ENCODE measurements at places on chromosomes 6 and 20.

DNA sequence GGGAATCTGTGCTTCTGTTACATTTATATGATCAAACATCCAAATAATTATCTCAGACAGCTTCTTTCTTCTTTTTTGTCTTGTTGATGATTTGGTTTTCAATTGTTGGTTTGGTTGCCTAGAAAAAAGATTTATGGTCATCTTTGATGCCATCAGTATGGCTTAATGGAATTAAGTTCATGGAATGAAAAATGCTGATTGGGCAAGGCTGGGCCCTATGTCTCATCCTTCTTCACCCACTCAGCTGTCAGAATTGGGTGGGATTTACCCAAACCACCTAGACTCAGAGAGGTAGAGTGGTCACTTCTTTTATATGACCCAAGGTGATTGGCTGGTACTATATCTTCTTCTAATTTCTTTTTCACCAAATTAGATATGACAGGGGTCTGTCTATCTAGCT lies 258.3 kb downstream of the DOK5 start:
- no peak for DNase-seq

- DNase-seq, result no peak
Measured at GRCh38 chr6:37347670-37348111, 6.1 kb upstream of the RNF8 start.

GRCh38 chr6:122615409-122615808 lies 5.2 kb downstream of the PKIB start:
- no peak for DNase-seq

GRCh38 chr6:37653933-37654565 lies 43.6 kb downstream of the MDGA1 start:
- DNase-seq, result peak; percentile 78

DNA sequence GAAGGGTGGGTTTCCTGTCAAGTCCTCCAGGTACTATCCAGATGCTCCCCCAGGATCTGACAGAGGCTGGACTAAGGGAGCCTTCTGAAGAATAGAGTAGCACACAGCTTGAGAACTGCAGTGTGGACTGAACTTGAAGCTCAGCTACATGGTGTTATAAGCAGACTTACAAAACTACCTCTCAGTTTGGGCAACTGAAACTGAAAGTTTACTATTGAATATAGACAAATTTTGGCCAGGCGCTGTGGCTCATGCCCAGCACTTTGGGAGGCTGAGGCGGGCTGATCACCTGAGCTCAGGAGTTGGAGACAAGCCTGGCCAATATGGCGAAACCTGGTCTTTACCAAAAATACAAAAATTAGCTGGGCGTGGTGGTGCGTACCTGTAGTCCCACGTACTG lies 348.5 kb downstream of the PLCB1 start:
- DNase-seq, result no peak

GRCh38 chr6:15491255-15491985 lies 171.4 kb downstream of the DTNBP1 start:
- peak; percentile 51 for DNase-seq

DNA sequence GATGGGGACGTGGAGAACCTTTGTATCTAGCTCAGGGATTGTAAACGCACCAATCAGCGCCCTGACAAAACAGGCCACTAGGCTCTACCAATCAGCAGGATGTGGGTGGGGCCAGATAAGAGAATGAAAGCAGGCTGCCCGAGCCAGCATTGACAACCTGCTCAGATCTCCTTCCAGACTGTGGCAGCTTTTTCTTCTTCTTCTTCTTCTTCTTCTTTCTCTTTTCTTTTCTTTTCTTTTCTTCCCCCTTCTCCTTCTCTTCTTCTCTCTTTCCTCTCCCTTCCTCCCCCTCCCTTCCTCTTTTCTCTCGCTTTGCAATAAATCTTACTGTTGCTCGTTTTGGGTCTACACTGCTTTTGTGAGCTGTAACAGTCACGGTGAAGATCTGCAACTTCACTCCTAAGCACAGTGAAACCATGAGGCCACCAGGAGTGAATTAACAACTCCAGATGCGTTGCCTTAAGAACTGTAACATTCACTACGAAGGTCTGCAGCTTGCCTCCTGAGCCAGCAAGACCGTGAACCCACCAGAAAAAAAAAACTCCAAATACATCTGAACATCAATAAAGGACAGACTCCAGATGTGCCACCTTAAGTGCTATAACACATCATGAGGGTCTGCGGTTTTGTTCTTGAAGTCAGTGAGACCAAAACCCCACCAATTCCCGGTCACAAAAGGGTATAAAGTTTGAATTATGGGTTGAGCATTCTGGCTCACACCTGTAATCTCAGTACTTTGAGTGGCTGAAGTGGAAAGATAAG lies 19.6 kb upstream of the SERPINB1 start:
- DNase-seq, result peak; percentile 47

DNA sequence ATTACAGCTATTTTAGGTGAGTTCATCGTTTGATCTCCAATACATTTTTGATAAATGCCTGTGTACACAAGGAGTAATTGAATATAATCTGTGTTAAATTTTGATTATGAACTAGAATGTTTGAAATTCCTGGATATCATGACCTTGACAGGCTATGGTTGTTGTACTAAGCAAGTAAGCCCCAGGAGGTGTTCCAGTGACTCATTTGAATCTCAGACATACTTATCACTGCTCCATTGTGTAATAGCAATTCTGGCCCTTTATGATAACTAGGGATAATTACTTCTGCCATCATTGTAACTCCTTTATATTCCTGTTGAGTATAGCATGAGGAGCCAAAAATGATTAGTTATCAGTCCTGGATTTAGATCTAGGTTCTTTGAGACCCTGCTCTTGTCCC lies 1424.6 kb upstream of the ADGRB3 start:
- DNase-seq, result no peak

- no peak for DNase-seq
Measured at GRCh38 chr6:167712731-167713475, 113.8 kb upstream of the AFDN start.

DNA sequence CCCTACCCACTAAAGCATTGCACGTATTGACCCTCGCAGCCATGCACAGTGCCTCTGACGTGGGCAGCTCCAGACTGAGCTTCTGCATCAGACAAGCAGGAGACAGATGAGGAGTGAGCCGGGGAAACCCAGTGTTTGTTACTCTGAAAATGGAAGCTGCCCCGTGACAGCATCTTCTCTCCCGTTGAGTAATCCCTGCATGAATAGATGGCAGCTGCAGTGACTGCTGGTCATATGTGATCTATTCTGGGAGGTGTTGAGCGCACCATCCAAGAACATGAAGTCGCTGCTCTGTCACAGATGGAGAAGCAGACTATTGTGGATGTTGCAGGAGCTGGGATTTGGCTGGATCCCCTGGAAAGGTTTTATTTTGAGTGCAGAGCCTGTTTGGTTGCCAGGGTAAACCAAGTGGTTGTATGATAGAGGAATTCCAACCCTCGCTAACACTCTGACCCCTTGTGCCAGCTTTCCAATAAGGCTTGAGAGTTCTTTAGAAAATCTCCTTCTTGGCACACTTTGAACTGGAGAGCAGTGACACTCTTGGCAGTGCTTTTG lies 242.2 kb downstream of the NRN1 start:
- DNase-seq, result no peak

DNA sequence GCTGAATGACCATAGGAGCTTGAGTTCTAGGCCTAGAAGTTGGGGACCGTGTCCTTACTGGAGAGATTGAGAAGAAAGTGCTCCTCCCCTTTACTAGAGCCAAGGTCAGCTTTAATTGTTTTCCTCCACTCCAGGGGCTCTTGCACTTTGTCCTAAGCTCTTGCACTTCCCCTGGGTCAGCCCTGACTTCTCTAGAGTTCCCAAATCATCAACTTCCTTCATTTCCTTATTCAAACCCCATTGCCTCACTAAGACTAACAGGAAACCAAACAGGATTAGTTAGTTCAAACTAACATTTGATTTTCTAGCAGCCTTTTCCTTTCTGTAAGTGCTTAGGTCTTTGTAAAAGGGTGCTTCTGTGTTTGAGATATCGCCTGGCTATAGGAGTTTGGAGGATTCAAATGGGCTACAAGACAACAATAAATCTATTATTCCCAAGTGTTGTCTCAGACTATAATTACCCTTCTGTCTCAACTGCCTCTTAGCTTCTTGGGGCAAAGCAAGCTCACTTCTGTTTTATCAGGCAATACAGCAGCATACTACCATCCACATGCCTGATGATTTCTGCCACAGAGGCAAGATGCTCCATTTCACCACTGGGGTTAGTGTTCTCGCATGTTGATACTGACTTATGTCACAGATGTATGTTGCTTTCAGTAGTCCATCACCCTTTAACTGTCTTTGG lies 12.8 kb upstream of the DTNBP1 start:
- DNase-seq, result peak; percentile 81

DNA sequence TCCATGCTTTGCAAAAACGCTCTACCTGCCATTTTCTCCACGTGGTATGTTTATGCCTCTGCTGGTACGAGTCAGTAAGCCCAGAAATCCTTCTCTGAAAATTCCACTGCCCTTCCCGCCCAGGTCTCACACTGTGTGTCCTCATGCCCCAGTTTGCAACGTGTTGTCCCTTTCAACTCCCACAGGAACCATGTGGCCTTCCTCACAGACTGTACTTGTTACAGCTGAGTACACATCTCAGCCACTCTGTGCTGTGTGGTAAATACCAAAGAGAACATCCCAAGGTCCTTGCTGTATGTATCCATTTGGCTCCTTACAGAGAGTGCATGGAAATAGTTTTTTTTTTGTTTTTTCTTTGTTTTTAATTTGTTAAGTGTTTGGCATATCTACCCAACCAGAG lies 56.9 kb downstream of the RTN4IP1 start:
- no peak for DNase-seq

DNA sequence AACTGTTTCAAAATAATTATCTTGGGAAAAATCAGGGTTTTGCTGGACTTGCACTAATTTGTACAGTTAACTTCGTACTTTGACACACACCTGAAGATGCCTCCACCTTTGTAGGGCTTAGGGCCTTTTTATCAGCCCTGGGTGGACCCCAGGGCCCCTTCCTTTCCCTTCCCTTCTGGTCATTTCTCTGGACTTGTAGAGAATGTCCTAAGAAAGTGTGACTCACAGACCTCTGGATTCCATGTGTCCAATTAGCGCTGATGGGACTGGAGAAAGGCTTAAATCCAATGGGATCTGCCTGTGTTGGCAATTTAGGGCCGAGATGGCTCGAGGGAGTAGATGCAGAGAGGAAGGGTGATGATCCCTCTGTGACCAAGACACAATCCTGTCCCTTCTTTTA lies 9.3 kb downstream of the TRIM15 start:
- no peak for DNase-seq

- DNase-seq, result no peak
Measured at GRCh38 chr6:16291739-16292138, 53.4 kb downstream of the GMPR start.

Measured in MV-4-11 (cell line).